ELR (cell line): ENCODE measurements at places on chromosomes 7 and 10.

GRCh38 chr10:97307866-97308780 is 10.9 kb upstream of the FRAT1 start:
- DNase-seq, result no peak

DNA sequence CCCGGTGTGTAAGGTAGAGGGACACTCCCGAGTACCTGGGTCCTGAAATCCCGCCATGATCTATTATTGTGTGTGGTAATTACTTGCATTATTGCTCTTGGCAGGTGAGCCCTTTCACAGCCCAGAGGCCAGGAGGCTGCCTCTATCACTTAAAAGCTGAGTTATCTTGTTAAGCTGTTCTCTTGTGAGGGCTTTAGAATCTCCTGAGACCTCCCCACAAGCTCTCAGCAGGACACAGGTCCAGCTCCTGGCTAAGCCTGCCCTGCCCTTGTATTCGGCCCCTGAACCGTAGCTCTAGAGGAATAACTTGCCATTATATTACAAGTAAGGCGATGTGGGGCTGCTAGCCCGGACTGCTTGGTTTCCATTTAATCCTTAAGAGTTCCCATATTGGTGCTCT is 13.9 kb downstream of the SND1 start:
- DNase-seq, result peak; percentile 24

DNA sequence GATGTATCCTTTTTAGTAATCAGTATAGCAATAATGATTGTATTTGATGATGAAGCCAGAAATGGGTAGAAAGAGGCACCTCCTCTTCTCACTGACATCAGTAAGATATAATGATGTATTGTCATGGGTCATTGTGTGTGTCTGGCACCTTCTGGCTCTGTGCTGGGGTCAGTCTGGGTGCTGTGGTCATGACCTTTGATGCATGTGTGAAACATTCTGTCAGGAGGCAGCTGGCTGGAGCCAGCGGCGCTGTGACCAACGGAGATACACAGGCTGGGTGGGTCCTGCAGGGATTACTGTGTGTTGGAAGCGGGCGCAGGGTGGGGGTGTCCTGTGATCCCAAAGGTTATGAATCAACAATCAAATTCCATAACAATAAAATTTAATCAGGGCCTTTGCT is 35.2 kb downstream of the EEPD1 start:
- no peak for DNase-seq

GRCh38 chr10:317271-317769 is 182.1 kb downstream of the ZMYND11 start:
- no peak for DNase-seq

DNA sequence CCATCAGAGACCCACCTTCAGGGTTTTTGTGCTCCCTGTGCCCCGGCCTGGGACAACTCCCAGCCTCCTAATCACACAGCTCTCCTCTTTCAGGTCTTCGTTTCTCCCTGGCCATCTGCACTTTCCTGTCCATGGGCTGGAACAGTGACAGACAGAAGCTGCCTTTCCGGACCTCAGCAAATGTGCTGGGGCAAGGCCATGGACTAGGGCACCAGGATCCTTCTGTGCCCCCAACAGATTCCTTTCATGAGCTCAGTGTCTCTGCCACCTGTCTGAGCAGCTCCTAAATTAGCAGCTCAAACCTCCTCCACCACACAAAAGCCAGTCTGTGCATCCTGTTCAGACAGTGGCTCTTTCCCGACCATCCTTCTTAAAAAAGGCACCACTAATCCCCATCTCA is 41.9 kb upstream of the FRMD4A start:
- DNase-seq, result no peak

DNA sequence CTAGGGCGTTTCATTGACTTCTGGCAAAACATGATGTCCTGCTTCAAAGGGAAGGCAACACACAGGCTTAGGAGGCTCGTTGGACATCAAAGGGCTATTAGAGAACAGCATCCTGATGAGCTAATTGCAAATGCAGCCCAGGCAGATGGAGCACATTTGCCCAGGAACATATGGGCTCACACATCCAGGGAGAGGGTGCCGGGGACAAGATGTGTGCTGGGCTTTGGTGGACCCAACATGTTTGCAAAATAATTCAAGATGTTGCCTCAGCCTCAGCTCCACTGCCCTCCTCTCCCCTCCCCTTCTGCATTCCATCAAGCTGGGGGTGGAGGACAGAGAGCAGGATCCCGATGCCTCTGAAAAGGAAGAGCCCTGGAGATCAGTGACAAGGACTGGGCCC is 217.1 kb upstream of the ZMIZ1 start:
- DNase-seq, result no peak

GRCh38 chr7:141339603-141340002 is 211.6 kb upstream of the AGK start:
- no peak for DNase-seq

DNA sequence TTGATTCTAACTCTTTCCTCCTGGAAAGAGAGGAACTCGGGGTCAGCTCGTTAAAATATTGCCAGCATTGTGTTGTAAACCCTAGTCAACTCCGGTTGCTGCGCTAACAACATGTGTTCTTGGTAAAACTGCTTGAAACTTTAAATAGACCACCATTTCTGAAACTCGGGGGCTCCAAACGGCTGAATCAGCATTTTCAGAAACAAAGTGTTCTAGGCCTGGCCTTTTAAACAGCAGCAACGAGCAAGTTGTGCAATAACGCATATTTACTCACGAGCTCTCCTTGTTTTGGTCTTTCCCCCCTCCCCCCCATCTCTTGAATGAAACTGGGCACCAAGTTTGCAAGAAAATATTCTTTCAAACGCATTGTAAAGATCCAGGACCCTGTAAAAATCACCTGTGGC is 9.2 kb upstream of the GRB10 start:
- peak; percentile 44 for DNase-seq

DNA sequence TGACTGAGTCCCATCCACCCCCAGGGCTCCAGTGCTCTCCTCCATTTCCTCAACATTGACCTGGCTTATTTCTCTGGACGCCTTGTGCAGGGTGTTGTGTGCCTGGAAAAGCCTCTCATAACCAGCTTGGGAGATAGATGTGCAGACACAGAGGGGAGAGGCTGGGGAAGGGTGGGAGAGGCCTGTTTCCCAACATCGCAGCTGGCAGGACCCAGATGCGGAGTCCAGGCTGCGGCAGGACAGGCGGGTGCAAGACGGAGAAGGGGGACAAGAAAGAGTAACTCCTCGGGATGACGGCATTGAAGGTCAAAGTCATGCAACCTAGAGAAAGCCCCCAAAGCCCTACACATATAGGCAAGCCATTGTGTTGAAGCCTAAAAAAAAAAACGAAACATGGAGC is 54.1 kb upstream of the ANTXRL start:
- DNase-seq, result no peak

DNA sequence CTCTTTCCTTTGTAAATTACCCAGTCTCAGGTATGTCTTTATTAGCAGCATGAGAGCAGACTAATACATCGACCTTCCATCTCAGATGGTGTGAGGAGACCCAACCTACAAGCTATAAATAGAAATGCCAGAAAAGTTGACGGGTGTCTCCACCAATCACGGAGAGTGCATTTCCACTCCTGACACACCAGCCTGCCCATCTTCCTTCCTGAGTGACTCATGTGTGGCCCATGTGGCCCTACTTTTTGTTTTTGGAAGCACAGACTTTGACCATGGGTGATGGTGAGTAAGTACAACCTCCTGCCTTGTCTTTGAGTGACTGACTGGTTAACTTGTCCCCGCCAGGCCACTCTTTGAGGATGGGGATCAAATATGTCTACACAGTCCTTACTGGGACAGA is 147.0 kb downstream of the OAT start:
- DNase-seq, result no peak

DNA sequence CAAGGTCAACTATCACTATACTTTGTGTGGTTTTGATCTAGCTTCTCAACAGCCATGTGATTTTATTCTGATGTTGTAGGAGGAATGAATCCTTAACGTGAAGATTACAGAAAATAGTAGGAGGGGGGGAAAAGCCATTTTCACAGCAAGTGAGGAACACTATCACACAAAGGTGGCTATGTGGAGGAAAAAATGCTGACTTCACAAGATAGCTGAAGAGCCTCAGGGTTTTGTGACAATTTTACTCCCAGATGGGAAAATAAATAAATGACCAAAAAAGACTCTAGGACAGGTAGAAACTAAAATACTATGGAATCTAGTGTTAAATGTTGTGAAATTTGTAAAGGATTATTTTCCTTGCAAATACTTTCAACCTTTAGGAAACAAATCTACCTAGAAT is 281.0 kb downstream of the ADRA2A start:
- no peak for DNase-seq

- no peak for DNase-seq
Observed at GRCh38 chr7:115721293-115722217, 309.0 kb downstream of the TFEC start.

DNA sequence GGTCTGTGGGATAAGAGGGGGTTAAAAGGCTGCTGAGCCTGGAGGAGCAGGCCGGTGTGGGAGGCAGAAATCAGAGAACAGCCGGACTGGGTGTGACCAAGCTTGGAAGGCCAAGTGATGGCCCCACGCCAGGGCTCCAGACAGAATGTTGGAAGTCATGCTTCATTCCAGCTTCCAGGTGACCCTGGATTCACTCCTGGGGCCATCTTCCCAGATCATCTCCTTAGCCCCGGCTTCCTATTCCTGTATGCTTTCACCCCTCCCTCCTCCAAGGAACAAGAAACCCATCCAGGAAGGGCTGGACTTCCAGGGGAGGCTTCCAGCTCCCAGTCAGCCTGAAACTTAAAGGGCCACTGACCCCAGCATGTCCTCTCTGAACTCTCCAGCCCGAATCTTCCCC is 1.0 kb downstream of the INMT start:
- no peak for DNase-seq

GRCh38 chr7:130958846-130959245 is 224.8 kb upstream of the KLF14 start:
- no peak for DNase-seq

DNA sequence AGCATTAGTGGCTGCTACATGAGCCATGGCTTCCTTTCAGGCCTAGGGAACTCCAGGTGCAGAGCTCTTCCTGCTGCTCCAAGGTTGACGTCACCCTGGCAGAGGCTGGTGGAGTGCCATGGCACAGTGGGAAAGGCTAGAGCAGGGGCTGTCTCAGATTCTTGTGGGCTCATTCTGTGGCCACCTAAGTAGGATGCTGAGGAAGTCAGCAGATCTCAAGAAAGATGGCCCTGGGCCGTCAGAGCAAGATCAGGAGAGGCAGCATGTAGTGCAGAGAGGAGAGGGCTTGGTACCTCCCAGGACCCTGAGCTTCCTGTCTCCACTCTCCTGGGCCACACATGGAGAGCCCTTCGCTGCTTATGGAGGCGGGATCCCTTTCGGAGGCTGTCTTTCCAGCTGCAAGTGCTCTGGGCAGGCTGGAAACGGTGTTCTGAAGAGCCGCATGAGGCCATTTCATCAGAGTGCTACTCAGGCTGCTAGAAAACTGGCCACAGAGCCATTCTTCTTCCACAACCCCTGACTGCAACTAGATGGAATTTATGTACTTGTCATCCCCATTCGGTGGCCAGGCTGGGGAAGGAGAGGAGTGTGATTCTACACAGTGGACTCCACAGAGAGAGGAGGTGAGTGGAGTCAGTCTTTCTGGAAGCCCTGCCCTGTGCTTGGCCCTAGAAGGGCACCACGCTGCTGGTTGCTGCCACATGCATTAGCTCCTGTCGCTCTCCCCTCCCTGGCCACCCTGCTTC is 304.2 kb downstream of the RPS24 start:
- DNase-seq, result peak; percentile 8

- DNase-seq, result peak; percentile 60
Observed at GRCh38 chr7:5450549-5451327, 27.1 kb upstream of the TNRC18 start.

DNA sequence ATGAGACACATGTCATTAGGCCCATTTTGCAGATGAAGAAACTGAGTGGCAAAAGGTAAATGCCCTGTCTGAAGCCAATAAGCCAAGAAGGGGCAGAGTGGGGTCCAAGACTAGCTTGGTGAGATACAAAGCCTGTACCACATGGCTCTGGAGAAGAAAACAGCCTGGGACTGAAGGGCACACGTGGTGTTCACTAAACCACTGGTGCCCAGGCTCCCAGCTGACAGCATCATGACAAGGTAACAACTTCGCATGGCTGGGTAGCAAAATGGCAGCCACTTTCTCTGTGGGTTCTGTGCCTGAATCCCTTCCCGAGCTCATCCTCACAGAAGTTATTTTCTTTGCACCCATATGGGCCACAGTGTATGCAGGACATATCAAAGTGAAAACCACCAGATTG is 229.6 kb downstream of the RAB11FIP2 start:
- no peak for DNase-seq

GRCh38 chr10:76172020-76172419 is 740.6 kb downstream of the LRMDA start:
- no peak for DNase-seq

GRCh38 chr7:380139-380485 is 90.1 kb downstream of the FOXL3 start:
- no peak for DNase-seq

GRCh38 chr10:69073026-69073425 is 14.9 kb upstream of the SRGN start:
- no peak for DNase-seq

DNA sequence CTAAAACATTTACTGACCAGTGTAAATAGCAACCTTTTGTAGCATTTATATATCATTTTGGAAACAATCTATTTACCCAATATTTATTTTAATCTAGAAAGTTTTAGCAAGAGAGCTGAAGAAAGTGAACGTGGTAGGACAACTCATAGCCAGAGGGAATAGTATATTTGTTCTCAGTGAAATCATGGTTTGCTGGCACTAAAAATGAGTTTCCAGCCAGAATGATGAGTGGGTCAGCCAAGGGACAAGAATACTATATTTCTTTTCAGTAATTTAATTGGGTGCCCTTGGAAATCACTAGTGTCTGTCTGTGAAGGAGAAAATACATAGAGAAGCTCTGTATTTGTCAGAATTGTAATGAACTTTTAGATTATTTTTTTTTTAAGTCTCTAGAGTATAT is 74.9 kb downstream of the MINPP1 start:
- no peak for DNase-seq

DNA sequence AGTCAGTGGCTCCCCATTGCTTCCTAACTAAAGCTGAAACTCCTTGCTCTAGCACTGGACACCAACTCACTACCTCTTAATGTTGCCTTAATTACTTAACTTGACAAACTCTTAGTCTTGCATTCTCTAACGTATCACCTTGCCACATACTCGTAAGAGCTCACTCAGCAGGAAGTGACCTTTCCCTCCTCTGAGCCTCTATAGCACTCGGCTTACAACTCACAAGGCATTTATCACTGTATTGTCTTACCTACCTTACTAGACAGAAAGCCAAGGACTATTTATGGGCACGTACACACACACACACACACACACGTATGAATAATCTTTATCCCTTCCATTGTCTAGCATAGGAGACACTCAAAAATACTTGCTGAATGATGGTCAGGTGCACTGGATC is 21.2 kb downstream of the CEP41 start:
- DNase-seq, result no peak
